Right lobe of liver (tissue), 6 donors: ENCODE measurements at places on chromosomes 2 and 18.

GRCh38 chr2:239815671-239816070 lies 209.5 kb downstream of the NDUFA10 start:
- no peak overlapping the region for H3K27ac ChIP-seq
- DNase-seq: no peak
- no peaks in the 10 kb centered on the region for H3K4me1 ChIP-seq
- no peaks in the 10 kb centered on the region for H3K27me3 ChIP-seq
- H3K36me3 ChIP-seq: no peaks in the 10 kb centered on the region
- no peak overlapping the region for H3K4me3 ChIP-seq

GRCh38 chr2:10390369-10390801 lies 57.7 kb downstream of the ODC1 start:
- no peaks in the 10 kb centered on the region for H3K27me3 ChIP-seq
- H3K4me1 ChIP-seq: peaks cover 21% of the 10 kb centered on the region
- no peak overlapping the region for H3K4me3 ChIP-seq

- no peaks in the 10 kb centered on the region for H3K36me3 ChIP-seq
- no peak for DNase-seq
- no peak overlapping the region for H3K4me3 ChIP-seq
- H3K27me3 ChIP-seq: no peaks in the 10 kb centered on the region
- no peak overlapping the region for H3K27ac ChIP-seq
- no peaks in the 10 kb centered on the region for H3K4me1 ChIP-seq
Observed at GRCh38 chr18:34873986-34874580, 164.0 kb downstream of the DTNA start.

- H3K27ac ChIP-seq: no peak overlapping the region
- no peaks in the 10 kb centered on the region for H3K36me3 ChIP-seq
- no peak overlapping the region for H3K4me3 ChIP-seq
Observed at GRCh38 chr2:240791821-240792628, 28.0 kb downstream of the KIF1A start.

GRCh38 chr18:76391038-76391437 lies 104.0 kb downstream of the ZNF516 start:
- no peaks in the 10 kb centered on the region for H3K4me1 ChIP-seq
- no peaks in the 10 kb centered on the region for H3K36me3 ChIP-seq
- no peak overlapping the region for H3K4me3 ChIP-seq
- H3K27ac ChIP-seq: no peak overlapping the region
- H3K27me3 ChIP-seq: no peaks in the 10 kb centered on the region

- no peak for DNase-seq
- H3K36me3 ChIP-seq: no peaks in the 10 kb centered on the region
- H3K27me3 ChIP-seq: no peaks in the 10 kb centered on the region
- no peak overlapping the region for H3K4me3 ChIP-seq
- no peak overlapping the region for H3K27ac ChIP-seq
- H3K4me1 ChIP-seq: no peaks in the 10 kb centered on the region
Observed at GRCh38 chr2:2524348-2524941, 193.4 kb upstream of the MYT1L start.

DNA sequence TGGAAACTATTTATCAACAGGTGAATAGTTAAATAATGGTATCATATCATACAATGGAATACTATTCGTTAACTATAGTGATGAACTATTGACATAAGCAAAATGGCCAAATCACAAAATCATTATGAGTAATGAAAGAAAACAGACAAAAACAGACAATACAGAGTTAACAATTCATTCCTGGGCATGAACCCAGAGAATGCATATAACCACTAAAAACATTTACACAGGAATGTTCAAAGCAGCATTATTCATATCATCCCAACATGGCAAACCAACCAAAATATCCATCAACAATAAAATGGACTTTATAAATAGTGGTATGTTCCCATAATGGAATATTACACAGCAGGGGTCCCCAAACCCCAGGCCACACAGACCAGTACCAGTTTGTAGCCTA lies 131.2 kb upstream of the CYP1B1 start:
- H3K4me1 ChIP-seq: no peaks in the 10 kb centered on the region
- DNase-seq: no peak
- H3K27me3 ChIP-seq: no peaks in the 10 kb centered on the region

DNA sequence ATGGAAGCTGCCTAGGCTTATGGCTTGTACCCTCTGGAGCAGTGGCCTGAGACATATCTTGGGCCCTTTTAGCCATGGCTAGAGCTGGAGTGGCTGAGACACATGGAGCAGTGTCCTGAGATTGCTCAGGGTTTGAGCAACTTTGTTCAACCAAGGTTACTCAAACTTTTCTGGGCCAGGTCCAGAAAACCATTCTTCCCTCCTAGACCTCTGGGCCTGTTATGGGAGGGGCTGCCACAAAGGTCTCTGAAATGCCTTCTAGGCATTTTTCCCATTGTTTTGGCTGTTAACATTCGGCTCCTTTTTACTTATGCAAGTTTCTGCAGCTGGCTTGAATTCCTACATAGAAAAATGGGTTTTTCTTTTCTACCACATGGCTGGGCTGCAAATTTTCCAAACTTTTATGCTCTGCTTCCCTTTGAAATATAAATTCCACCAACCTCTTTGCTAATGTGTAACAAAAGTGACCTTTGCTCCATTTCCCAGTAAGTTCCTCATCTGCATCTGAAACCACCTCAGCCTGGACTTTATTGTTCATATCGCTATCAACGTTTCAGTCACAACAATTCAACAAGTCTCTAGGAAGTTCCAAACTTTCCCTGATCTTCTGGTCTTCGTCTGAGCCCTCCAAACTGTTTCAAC lies 84.9 kb upstream of the MAP4K3 start:
- no peaks in the 10 kb centered on the region for H3K36me3 ChIP-seq
- H3K27ac ChIP-seq: peak overlapping the region; percentile 49
- no peak for DNase-seq
- H3K4me1 ChIP-seq: no peaks in the 10 kb centered on the region
- H3K4me3 ChIP-seq: no peak overlapping the region
- no peaks in the 10 kb centered on the region for H3K27me3 ChIP-seq

DNA sequence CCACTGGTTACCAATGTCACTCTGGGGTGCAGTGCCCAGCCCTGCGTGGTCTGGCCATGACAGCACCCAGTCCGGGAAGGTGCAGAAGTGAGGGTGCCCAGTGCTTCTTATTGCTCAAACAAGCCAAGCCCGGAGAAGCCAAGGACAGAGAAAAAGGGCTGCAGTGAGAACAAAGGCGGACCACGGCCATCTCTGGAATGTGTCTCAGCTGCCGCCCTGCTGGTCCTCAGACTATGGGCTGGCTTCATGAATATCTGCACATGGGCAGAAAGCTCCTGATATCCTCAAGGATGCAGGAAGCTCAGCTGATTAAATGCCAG lies 28.7 kb downstream of the COPS9 start:
- H3K4me3 ChIP-seq: no peak overlapping the region
- no peaks in the 10 kb centered on the region for H3K4me1 ChIP-seq
- no peaks in the 10 kb centered on the region for H3K27me3 ChIP-seq
- no peak for DNase-seq
- H3K27ac ChIP-seq: no peak overlapping the region
- H3K36me3 ChIP-seq: no peaks in the 10 kb centered on the region

DNA sequence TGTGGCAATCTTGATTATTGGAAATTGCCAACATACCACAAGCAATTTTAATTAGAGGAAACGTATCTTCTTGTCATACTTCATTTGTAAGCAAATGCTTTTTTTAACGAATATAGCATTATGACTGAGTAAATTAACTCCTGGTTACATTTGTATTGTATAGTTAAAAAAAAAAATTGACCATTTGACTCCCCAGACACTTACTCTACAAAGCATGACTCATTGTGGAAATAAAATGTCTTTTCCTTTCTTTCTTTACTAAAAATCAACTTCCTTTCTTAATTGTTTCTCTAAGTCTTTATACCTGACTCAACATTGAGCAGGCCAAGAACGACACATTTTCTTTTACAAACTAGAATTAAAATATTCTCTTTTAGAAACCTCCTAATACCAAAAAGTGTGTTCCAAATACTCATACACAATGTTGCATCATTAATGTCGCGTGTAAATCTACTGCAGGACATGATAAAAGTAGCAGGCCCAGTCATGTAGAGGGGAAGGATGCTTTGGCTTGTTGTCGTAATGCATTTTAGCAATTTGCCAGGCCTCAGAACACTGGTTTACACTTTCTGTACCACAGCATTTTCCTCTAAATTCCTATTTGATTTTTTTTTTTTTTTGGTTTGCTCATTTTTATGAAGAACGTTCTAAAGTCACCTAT lies 349.6 kb upstream of the KCNH7 start:
- H3K27ac ChIP-seq: no peak overlapping the region
- no peaks in the 10 kb centered on the region for H3K27me3 ChIP-seq
- no peaks in the 10 kb centered on the region for H3K4me1 ChIP-seq
- no peaks in the 10 kb centered on the region for H3K36me3 ChIP-seq
- no peak overlapping the region for H3K4me3 ChIP-seq

DNA sequence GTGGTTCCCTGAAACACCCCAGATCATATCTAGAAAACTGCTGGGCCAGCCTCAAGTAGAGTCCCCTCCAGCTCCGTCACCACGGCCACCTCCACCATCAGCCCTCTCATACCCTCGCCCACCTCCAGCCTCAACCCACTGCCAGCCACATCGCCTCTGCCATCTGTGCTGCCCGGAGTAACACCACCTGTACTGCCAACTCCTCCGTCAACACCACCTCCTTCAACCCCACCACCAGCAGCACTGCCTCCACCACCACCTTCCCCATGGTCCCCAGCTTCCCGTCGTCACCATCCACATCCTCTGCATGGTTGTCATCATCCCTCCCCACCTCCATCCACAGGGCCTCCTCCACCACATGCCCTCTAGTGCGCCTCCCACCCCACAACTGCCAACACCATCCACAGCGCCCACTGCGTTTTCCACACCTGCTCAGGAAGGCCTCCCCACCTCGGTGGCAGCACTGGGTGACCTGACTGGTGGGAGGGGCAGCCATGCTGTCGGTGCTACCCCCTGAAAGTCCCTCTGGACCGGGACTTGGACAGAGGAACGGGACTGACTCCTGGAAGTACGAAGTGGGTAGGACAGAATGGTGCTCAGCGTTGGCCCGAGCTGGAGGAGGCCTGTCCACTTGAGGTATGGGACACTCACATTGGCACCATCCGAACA lies 1.6 kb downstream of the SNED1 start:
- peak overlapping the region; percentile 77 for H3K4me3 ChIP-seq
- DNase-seq: no peak
- H3K4me1 ChIP-seq: peaks cover 57% of the 10 kb centered on the region
- no peaks in the 10 kb centered on the region for H3K36me3 ChIP-seq
- no peaks in the 10 kb centered on the region for H3K27me3 ChIP-seq
